Stimulated activated CD8-positive, alpha-beta memory T cell treated with anti-CD3 and anti-CD28 coated beads, Interleukin-4, amount 100 ng/mL, for 1 hour (primary cell): ENCODE measurements at places on chromosomes 2 and 18.

DNA sequence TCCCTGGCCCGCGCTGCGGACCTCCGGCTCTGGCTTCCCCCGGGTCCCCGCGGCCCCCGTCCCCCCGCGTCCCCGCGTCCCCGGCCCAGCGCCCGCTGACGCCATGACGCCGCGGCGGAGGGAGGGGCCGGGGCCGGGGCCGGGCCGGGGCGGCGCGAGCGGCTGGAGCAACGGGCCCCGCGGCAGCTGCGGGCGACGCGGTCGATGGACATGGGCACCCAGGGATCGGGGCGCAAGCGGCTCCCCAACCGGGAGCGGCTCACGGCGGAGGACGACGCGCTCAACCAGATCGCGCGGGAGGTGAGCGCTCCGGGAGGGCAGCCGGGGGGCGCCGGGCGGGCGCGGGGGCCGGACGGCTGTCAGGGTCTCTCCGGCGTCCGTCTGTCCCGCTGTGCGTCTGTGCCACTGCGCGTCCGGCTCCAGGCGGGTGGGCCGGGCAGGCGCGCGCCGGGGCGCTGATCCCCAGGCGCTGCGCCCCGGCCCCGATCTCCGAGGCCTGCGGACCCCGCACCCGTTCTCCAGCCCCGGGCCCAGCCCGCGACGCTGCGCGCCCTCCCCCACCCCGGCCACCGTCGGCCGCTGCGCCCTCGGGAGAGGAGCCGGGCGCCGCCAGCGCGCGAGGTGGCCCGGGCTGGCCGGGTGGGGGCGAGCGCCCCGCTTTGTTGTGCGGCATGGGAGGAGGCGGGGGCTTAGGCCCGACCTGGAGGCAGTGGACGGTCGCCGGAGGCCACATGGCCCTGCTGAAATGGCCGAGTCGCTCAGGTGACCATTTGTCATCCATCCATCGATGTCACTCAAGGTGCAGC, at the start of gene LRRFIP1:
Gene LRRFIP1, plus strand, starts transcription at position 147 of the 806 bp plus-strand sequence. Its CDS starts 58 bp downstream, at position 205.
- no peak for DNase-seq

DNA sequence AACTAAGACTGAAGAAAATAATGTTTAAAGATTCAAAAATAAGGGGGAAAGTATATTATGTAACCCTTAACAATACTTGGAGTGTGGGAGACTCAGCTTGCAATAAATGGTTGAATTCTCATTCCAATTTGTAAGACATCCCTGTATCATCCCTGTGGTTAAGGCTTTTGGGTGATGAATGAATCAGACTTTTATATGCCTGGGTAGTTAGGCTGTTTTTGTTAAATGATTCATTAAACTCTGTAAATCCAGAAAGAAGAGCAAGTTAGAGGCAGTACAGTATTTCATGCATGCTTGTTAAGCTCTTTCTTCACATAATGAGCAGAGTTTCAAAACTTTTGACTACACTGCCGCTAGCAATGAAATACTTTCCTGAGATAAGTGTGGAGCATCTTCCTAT, 948.8 kb downstream of the SOCS6 start:
- no peak for DNase-seq

GRCh38 chr2:205800224-205800623, 117.9 kb downstream of the NRP2 start:
- no peak for DNase-seq

DNA sequence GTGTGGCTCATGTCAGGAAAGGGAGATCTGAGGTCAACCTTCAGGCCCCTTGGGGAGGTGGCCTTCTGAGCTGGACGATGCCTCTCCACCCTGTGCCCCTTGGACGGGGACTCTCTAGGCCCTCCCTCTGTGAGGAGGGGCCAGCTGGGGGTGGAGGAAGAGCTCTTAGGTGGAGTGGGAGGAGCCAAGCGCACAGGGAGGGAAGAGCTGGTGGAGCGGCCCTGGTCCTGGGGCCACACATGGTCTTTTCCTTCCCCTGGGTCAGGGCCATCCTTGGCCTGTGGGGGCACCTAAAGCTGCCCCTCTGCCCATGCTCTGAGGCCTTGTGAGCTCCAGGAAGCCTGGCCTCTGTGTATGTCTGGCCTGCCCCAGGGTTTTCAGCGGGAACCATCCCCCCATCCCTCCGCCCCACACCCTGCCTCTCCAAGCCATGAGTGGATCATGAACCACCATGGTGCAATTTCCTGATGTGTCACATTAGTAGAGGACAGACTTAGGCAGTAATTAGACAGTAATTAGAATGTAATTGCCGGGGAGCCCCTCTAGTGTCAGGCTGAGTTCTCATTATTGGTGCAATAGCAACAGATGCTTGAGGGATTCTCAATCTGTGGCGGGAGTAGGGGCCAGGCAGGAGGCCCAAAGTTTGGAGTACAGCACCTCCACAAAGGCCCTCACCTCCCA, 63.0 kb downstream of the GLI2 start:
- no peak for DNase-seq

GRCh38 chr2:12587729-12588522, 128.8 kb upstream of the TRIB2 start:
- no peak for DNase-seq

GRCh38 chr2:63628403-63628942, 39.7 kb downstream of the MDH1 start:
- DNase-seq = no peak

GRCh38 chr2:109155553-109156451, 26.8 kb downstream of the SH3RF3 start:
- DNase-seq = no peak

- no peak for DNase-seq
Observed at GRCh38 chr2:168643979-168644378, 158.5 kb upstream of the NOSTRIN start.
